Myocyte (in vitro differentiated cells): ENCODE measurements at places on chromosomes 16 and 17. TPM values are rescaled to one million over a fixed set of nuclear protein-coding genes. Genes with fewer than 3 reads are reported as not detected.

GRCh38 chr17:45336390-45337182 lies 19.8 kb upstream of the MAP3K14 start:
- DNase-seq, result no peak

DNA sequence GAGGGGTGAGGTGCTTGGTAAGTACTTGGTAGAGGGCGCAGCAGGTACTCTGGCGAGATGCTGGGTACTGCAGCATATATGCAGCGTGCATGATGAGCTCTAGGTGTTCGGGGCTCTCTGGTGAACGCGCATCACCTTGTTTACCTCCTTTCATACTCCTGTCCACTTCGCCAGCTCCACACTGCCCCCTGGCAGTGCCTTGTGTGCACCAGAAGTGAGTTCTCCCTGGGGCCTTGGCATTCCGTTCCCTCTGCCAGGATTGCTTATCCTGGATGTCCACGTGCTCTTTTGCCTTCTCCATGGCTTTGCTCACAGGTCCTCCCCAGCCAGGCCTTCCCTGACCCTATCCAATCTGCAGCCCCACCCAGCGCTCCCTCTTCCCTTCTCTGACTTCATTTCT lies 154.2 kb downstream of the MRM1 start:
- no peak for DNase-seq

DNA sequence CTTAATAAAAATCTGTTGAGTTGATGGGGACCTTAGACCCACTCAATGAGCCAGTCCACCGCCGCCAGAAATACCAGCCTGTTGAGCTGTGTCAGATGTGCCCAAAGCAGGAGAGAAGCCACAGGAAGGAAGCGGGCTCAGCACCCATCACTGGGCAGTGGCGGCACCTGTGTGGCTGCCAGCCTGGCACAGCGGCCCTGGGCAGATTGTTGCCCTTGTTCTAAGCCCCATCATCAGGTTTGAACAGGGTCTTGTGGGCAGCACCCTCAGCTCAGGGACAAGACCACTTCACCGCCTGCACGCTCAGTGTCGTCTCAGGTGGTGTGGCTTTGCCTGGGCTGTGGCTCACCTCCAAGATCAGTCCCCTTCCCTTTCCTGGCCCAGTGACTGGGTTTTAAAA lies 9.3 kb downstream of the ENDOV start:
- DNase-seq, result no peak

- peak; percentile 87 for DNase-seq
These were observed 11.8 kb downstream of the CSF3 start for GRCh38 chr17:40026816-40027613.

- no peak for DNase-seq
These were observed 78.3 kb downstream of the DNAH17 start for GRCh38 chr17:78498848-78499247.

The FGF11 gene
- total RNA-seq, result 41.7 and 89.9 TPM in 2 replicates

The PABPN1L gene
- total RNA-seq, result 0.11 TPM in 1 of 2 replicates, not detected in the other

The GLP2R gene
- total RNA-seq, result not detected in 2 replicates

The TNFSF13 gene
- total RNA-seq, result 0.11 TPM in 1 of 2 replicates, not detected in the other

The C1QL1 gene
- 0.11 TPM in 1 of 2 replicates, not detected in the other for total RNA-seq
